Activated CD4-positive, alpha-beta T cell treated with anti-CD3 and anti-CD28 coated beads for 48 hours (primary cell): ENCODE measurements at places on chromosomes 4 and X.

GRCh38 chr4:82481506-82481840 is 51.1 kb downstream of the ENOPH1 start:
- DNase-seq, result no peak

DNA sequence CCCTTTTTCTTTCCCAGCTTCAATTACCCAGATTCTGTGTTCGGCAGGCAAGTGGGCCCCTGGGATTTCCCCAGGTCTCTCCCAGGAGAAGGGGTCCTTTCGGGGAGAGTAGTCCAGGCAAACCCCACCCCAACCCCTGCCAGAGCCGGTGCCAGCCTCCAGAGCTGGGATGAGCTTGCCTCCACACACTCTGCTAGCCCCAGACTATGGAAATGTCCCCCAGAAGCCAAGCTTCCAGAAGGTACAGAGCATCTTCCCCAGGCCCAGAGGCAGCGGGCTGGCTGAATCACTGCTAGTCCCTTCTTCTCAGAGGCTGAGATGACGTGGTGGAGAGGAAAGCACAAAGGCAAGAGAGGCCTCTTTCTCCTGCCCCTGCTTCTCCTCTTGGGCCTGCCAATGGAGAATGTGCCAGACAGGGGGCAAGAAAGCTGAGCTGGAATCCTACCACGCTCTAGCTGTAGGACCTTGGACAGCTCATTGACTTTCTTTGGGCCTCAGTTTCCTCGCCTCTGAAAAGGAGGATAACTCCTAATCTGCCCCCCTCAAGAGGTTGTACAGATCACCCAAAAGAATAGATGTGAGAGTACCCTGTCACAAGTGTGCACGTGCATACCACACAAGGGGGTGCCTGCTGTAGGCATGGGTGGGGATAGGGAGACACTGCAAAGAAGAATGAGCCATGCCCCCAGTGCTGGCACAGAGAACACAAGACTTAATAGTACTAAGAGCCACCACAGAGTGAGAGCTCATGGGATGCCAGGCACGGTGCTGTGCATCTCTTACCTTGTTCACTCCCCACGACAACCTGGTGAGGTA is 2.1 kb downstream of the SASH3 start:
- peak; percentile 58 for DNase-seq

DNA sequence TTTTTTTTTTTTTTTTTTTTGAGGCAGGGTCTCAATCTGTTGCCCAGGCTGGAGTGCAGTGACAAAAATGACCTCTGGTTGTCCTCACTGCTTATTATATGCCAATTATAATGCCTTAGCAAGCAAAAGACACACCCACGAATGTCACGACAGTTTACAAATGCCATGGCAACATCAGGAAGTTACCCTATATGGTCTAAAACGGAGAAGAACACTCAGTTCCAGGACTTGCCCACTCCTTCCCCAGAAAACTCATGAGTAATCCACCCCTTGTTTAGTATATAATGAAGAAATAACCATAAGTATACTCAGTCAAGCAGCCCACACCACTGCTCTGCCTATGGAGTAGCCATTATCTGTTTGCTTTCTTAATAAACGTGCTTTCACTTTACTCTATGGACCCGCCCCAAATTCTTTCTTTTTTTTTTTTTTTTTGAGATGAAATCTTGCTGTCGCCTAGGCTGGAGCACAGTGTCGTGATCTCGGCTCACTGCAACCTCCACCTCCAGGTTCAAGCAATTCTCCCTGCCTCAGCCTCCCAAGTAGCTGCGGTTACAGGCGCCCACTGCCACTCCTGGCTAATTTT is 106.2 kb downstream of the SMIM20 start:
- DNase-seq, result peak; percentile 44

- no peak for DNase-seq
These were observed 56.8 kb downstream of the SMIM20 start for GRCh38 chr4:25970691-25971432.
